ENCODE measurements at places on chromosomes 5 and 9. TPM values are rescaled to one million over a fixed set of nuclear protein-coding genes. Genes with fewer than 3 reads are reported as not detected.

The DRD1 gene
- not detected for total RNA-seq

The HSPB3 gene
- total RNA-seq = not detected

The MTRR gene
- 38.0 TPM for total RNA-seq

The SCAI gene
- 4.6 TPM for total RNA-seq

The ACTBL2 gene
- 0.19 TPM for total RNA-seq

The ABO gene
- total RNA-seq = not detected

The CDC20B gene
- 0.56 TPM for total RNA-seq

The WDR31 gene
- 1.3 TPM for total RNA-seq

The SHC3 gene
- total RNA-seq = 17.8 TPM

The NACC2 gene
- total RNA-seq = 16.1 TPM

The PTPN3 gene
- total RNA-seq = 2.3 TPM

The GABRA1 gene
- total RNA-seq = not detected

The NFIB gene
- 28.9 TPM for total RNA-seq

The PIP5K1B gene
- total RNA-seq = not detected

The ANKRD33B gene
- total RNA-seq = 1.3 TPM

The PLEKHG4B gene
- 0.38 TPM for total RNA-seq

The TYRP1 gene
- not detected for total RNA-seq

The SYNPO gene
- total RNA-seq = 7.3 TPM

The ZNF474 gene
- total RNA-seq = not detected

The AGGF1 gene
- 27.8 TPM for total RNA-seq

The SMIM33 gene
- total RNA-seq = under 0.01 TPM

The ANKRD31 gene
- total RNA-seq = 0.19 TPM

The LRRC70 gene
- total RNA-seq = 1.2 TPM

The TMEM8B gene
- 2.0 TPM for total RNA-seq

The NOXA1 gene
- total RNA-seq = not detected

The IL4 gene
- not detected for total RNA-seq
